ENCODE measurements at places on chromosomes 13 and 19.

DNA sequence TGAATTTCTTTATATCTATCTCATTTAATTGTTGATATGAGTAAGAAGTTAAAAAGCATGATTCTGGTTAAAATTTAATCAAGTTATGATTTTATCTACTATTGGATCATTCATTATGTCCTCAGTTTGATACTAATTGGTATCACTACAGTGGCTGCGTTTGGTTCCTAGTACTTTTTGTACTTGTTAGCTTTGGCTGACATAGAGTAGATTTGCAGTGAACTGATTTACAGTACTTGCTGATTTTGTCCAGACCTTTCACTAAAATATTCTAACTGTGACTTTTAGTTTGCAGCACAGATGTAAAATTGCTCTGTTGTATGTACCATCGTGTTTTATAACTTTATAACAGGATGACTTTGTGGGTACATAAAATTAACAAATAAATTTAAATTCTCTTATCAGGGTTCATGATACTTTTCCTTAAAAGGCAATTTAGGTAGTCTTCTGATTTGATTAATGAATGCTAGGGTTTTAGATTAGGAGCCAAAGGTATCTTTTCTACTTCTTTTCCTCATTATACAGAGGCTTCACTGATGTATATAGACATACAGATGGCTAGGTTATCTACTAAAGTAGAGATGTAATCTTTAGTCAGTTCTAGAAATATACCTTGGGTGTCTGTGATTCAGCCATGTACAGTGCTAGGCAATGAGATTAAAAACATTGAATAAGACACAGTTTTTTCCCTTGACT is 8.7 kb downstream of the UCHL3 start:
- DNase-seq: no peak

DNA sequence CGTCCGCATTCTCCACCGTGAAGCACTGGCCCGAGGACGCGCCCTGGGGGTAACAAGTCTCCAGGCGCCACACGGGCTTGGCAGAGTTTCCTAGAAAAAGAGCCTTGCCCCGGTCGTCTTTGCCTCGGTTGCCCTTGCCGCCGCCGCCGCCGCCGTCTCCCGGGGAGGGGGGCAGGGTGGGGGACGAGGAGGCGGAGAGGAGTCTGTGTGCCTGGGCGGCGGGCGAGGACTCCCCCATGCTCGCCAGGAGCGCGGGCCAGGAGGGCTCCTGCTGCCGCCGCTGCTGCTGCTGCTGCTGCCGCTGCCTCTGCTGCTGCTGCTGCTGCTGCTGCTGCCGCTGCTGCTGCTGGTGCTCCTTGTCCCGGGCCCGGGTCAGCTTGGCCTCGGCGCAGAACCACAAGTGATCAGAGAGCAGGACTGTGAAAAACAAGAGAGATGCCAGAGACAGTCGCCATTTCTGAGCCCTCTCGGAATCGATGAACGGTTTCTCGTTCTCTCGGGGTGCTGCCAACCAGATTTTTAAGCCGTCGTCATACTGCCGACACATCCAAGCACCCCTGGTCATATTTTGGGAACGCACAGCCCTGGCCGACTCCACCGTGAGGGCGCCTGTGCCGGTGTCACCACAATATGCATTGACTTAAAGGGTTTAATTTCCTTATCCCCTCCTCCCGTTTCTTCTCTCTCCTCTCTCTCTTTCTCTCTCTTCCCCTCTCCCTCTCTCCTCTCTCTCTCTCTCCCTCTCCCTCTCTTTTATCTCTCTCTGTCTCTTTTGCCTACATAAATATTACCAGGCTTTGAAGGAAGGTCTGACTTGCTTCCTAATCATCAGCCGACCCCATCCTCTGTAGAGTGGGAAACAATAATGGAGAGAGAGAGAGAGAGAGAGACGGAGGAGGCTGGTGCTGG is 349.1 kb downstream of the LIG4 start:
- peak; percentile 83 for DNase-seq

GRCh38 chr13:36436811-36437210 is 4.5 kb downstream of the CCNA1 start:
- DNase-seq: no peak

GRCh38 chr13:23418776-23419683 is 14.5 kb downstream of the SACS start:
- no peak for DNase-seq

- DNase-seq: no peak
Observed at GRCh38 chr13:98237331-98237730, 60.3 kb upstream of the RNF113B start.

GRCh38 chr13:44576351-44577235 is 463 bp upstream of the TSC22D1 start:
- no peak for DNase-seq

- DNase-seq: peak; percentile 34
Observed at GRCh38 chr19:49672131-49672919, 4.7 kb upstream of the PRMT1 start.

GRCh38 chr19:12884926-12885748 is 1.9 kb downstream of the KLF1 start:
- peak; percentile 81 for DNase-seq

GRCh38 chr13:98781045-98781444 is 28.6 kb upstream of the SLC15A1 start:
- no peak for DNase-seq

GRCh38 chr13:80001510-80001842 is 339.4 kb downstream of the SPRY2 start:
- DNase-seq: no peak

- DNase-seq: no peak
Observed at GRCh38 chr13:24064371-24064770, 96.1 kb upstream of the SPATA13 start.
